ENCODE measurements at places on chromosomes 2 and 18. TPM values are rescaled to one million over a fixed set of nuclear protein-coding genes. Genes with fewer than 3 reads are reported as not detected.

DNA sequence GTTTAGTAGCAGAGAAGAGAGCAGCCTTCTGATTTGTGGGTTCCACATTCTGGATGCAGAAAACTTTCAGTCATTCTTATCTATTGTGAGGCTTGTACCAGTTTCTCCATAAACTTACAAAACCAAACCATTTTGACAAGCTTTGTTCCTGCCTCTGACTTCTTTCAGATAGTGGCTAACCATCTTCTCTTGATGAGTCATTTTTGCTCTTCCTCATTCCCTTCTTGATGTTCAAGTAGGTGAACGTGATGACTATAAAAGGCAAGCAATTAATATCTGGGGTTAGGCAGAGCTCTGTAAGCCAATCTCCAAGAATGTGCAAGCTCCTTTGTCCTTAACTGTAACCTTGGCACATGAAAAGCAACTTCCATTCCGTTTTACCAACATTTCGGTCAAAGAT, 2083.1 kb upstream of the PIK3C3 start:
- no peaks in the 10 kb centered on the region for H3K27me3 ChIP-seq
- no peak for DNase-seq
- H3K4me3 ChIP-seq: no peak overlapping the region

DNA sequence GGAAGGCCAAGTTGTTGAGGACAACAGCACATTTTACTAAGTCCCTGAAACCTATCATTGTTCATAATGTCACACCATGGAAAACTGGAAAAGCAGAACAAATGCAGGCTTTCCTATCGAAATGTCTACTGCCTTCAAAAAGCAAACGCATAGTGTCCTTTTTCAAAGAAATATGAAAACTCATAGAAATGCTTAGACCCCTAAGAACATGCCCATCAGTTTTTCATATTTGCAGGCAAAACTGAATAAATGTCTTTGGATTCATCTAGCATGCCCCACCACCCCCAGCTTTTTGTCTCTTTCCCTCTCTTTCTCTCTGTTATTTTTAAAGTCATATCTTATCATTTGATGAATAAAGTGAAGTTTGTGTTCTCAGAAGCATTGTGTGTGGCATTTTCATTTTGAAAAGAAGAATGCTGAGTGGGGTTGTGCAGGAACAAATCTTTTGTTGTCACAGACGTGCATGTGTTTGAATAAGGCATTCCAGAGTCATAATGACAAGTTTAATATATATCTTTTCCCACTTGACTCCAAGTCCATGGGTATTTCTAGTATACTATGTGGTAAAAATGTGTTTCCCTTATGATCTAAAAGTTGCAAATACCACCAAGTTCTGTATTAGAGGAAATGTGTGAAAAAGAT, 2180.0 kb upstream of the PIK3C3 start:
- H3K36me3 ChIP-seq: no peaks in the 10 kb centered on the region
- no peak for DNase-seq
- no peaks in the 10 kb centered on the region for H3K4me1 ChIP-seq
- no peaks in the 10 kb centered on the region for H3K27me3 ChIP-seq
- H3K4me3 ChIP-seq: no peak overlapping the region

GRCh38 chr18:31482051-31482450, 15.9 kb upstream of the DSG2 start:
- no peaks in the 10 kb centered on the region for H3K36me3 ChIP-seq
- no peaks in the 10 kb centered on the region for H3K4me1 ChIP-seq
- no peak overlapping the region for H3K27ac ChIP-seq
- no peak for DNase-seq
- no peak overlapping the region for H3K4me3 ChIP-seq

DNA sequence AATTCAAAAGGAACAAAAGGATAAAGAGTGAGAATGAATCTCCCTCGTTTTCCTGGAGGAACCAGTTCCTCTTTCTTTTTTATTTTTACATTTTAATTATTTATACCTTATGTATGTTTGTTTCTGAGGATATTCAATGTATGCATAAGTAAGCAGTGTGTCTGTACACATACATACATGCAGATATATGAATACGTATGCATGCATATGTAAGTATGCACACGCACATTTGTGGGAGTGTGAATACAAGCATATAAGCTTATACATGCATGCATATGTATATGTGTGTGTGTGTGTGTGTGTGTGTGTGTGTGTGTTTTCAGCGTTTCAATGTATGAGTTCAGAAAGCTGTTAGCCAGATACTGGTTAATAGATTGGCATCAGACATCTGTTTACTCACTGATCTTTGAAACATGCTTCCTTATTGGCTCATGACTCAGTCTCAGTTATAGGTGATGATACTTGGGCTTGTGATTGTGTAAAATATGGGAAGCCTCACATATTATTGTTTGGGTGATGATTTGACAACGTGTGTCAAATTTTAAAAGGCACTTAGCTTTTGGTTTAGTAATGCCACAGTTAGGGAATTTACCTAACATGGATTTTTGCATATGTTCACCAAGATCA, 279.7 kb upstream of the TRIB2 start:
- H3K27ac ChIP-seq: no peak overlapping the region
- no peaks in the 10 kb centered on the region for H3K4me1 ChIP-seq
- H3K27me3 ChIP-seq: no peaks in the 10 kb centered on the region

DNA sequence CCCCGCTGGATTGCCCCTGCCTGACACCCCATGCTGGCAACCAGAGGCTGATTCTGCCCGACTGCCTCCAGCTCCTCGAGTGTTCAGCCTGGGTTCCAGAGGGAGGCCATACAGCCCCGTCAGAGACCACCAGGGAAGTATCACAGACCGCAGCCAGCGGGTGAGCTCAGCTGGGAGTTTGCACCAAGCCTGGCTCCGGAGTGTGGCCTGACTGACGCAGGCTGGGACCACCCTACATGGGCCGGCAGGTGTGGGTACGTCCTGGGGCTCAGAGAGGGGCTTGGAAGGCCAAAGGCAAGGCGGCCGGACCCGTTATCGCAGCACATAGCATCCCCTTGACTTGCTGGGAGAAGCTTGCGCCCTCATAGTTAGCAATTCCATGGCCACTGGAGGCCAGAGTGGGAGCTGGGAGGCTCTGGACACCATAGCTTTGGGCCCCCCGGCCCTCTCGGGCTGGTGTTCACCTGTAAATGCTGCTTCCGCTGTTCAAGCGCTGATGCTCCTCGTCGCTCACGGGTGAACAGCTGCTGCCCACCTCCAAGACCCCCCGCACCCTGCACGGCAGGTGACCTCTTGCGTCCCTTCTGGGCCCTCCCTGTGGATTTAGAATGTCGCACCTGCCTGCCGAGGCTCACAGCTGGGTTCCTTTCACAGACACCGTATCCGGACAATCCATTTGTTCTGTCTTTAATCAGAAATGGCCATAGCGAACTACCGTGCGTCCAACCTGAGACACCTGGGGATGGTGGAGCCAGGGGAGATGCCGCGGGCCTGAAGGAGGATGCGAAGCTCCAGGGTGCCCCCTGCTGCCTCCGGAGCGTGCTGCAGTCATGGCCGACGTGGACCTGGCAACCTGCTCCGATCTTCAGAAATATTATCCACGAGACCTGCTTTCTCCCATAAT, 31.2 kb upstream of the SLC66A3 start:
- peak; percentile 27 for DNase-seq
- no peak overlapping the region for H3K4me3 ChIP-seq
- no peaks in the 10 kb centered on the region for H3K27me3 ChIP-seq
- H3K4me1 ChIP-seq: peaks cover 4% of the 10 kb centered on the region
- H3K36me3 ChIP-seq: no peaks in the 10 kb centered on the region

DNA sequence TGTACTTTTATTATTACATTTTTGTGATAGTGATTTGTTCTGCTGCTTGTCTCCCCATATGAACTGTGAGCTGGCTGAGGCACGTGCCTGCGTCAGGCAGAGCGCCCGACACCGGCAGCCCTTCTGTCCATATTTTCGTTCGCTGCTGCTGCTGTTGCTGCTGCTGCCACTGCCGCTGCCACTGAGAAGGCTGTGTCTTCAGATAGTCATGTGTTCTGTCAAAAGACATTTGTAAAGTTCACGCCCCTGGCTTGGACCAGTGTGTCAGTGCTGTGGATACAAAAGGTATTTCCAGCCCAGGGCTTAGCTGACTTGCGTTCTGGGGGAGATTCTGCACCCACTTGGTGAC, 47.0 kb downstream of the TWIST2 start:
- H3K27ac ChIP-seq: peak overlapping the region; percentile 74
- no peaks in the 10 kb centered on the region for H3K27me3 ChIP-seq
- peaks cover 46% of the 10 kb centered on the region for H3K4me1 ChIP-seq

- no peaks in the 10 kb centered on the region for H3K4me1 ChIP-seq
- no peak overlapping the region for H3K4me3 ChIP-seq
- peak; percentile 33 for DNase-seq
- H3K27me3 ChIP-seq: no peaks in the 10 kb centered on the region
- no peaks in the 10 kb centered on the region for H3K36me3 ChIP-seq
Measured at GRCh38 chr2:122236152-122236874, 480.9 kb downstream of the TSN start.

DNA sequence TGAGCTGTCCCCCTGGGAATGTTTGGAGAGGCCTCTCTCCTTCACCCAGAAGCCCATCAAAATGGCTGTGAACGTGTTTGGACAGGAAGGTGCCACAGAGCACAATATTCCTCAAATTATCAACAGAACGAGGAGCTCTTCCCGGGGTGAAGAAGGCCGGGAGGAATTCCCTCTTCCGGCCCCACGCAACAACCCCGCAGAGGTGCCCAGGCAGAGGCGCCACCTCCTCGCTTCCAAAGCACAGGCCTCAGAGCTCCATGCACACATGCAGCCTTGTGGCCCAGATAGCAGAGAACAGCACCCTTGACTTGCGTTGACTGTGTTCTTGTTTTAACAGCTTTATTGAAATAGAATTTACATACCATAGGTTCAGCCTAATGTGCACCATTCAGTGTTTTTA, 152.5 kb upstream of the SALL3 start:
- no peaks in the 10 kb centered on the region for H3K36me3 ChIP-seq
- no peaks in the 10 kb centered on the region for H3K4me1 ChIP-seq
- no peak overlapping the region for H3K27ac ChIP-seq

DNA sequence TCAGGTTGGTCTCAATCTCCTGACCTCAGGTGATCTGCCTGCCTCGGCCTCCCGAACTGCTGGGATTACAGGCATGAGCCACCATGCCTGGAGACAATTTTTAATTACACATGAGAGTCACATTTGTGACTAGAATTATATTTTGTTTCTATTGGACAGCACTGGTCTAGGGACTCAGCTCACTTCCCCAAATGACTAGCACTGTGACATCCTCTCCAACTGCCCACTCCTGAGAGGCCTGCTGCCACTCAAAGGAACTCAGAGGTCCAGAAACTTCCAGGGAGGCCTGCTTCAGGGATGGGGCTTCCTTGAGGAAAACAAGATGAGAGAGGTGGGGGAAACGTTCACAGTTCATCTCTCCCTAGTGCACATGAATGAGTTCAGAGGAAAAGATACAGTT, 29.5 kb downstream of the TMEM163 start:
- no peaks in the 10 kb centered on the region for H3K4me1 ChIP-seq
- DNase-seq: no peak
- H3K36me3 ChIP-seq: no peaks in the 10 kb centered on the region
- no peak overlapping the region for H3K4me3 ChIP-seq

- no peaks in the 10 kb centered on the region for H3K4me1 ChIP-seq
- H3K36me3 ChIP-seq: no peaks in the 10 kb centered on the region
- peaks cover 10% of the 10 kb centered on the region for H3K27me3 ChIP-seq
- DNase-seq: peak; percentile 17
- no peak overlapping the region for H3K4me3 ChIP-seq
Measured at GRCh38 chr2:96427917-96428316, 77.2 kb downstream of the NEURL3 start.

GRCh38 chr2:28357948-28358667, 34.5 kb upstream of the FOSL2 start:
- DNase-seq: no peak
- no peak overlapping the region for H3K27ac ChIP-seq
- H3K4me3 ChIP-seq: no peak overlapping the region
- peaks cover 19% of the 10 kb centered on the region for H3K4me1 ChIP-seq

DNA sequence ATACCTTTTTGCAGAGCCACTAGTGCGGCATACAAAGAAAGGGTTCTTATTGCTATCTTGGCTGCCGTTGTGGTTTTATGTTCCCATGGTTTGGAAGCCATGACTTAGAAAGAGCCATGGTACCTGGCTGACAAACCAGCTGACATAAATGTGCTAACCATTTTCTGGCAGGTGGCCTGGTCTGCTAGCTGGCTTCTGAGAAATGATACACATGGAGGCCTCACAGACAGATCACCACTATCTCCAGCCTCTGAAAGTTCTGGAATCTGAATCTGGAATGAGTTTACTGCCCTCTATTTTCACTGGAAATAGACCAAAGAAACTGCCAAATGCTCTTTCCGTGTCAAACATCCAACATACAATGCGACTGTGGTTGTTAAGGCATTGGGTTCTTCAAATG, 123.7 kb downstream of the QPCT start:
- no peak for DNase-seq
- H3K36me3 ChIP-seq: no peaks in the 10 kb centered on the region
- peaks cover 9% of the 10 kb centered on the region for H3K4me1 ChIP-seq
- no peak overlapping the region for H3K27ac ChIP-seq

DNA sequence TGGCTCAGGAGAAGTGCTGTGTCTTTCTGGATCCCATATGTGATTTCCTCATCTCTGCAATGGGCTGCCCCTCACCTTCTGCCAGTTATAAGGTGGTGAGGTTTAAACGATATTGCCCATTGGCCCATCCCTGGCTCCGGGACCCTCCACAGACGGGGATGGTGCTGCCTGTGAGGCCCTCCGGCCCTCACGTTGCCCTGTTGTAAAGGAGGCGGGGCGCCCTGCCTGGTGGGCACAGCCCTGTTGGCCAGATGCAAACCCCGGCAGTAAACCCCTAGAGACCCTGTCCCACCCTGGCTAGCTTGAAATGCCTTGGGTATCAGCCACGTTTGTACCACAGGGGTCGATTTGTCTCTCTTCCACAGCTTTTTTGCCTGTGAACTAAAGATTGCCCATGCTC, 7.4 kb downstream of the ARHGEF4 start:
- H3K36me3 ChIP-seq: no peaks in the 10 kb centered on the region
- DNase-seq: no peak
- H3K27me3 ChIP-seq: no peaks in the 10 kb centered on the region
- H3K4me3 ChIP-seq: no peak overlapping the region

DNA sequence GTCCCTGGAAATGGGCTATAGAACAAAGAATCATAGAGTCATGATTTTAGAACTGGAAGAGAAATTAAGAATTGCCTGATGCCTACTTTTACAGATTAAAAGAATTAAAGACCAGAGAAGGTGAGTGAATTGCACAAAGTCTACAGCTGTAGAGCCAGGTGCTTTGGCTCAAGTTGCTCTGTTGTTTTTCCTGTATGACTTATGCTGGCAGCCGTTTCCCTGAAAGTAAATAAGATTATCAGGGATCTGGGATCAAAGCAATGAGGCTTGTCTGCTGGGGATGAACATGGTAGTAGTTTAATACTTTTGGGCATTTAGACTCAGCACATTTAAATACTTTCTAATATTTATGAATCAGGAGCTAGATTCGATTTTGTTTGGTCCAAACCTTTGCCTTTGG, 166.9 kb downstream of the PRPF40A start:
- no peaks in the 10 kb centered on the region for H3K4me1 ChIP-seq
- no peaks in the 10 kb centered on the region for H3K27me3 ChIP-seq
- no peak overlapping the region for H3K27ac ChIP-seq
- peak; percentile 37 for DNase-seq

The POTEE gene
- total RNA-seq: not detected

The SKOR2 gene
- not detected for total RNA-seq

The SRBD1 gene
- 11.6 TPM for total RNA-seq

The AKAIN1 gene
- not detected for total RNA-seq

The STPG4 gene
- total RNA-seq: 0.33 TPM

Data from fibroblast of lung (primary cell).